ENCODE measurements at places on chromosomes 5 and 9.

GRCh38 chr5:61279725-61280124 lies 52.3 kb upstream of the ZSWIM6 start:
- no peak for DNase-seq

DNA sequence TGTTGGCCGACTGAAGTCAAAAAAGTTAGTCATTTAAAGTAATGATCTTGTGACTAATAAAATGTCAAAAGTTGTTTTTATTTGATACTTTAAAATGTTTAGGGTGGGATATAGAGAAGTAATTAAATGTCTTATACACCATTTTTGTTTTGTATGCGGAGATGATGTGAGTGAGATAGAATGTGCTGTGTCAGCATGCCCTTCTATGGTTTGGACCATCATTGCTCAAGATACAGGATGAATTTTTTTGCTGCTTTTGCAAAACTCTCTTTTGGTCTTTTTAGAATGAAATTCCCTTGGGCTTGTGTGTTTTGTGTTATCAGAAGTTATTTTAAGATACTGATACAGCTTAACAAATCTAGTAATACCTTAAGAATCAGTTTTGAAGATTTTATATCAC lies 12.5 kb downstream of the SRFBP1 start:
- DNase-seq: no peak

GRCh38 chr9:109496218-109496617 lies 1.9 kb downstream of the PTPN3 start:
- DNase-seq: no peak

GRCh38 chr9:76738402-76738801 lies 25.8 kb upstream of the PCA3 start:
- DNase-seq: no peak

- DNase-seq: no peak
Measured at GRCh38 chr5:172571413-172571812, 69.7 kb upstream of the NEURL1B start.

DNA sequence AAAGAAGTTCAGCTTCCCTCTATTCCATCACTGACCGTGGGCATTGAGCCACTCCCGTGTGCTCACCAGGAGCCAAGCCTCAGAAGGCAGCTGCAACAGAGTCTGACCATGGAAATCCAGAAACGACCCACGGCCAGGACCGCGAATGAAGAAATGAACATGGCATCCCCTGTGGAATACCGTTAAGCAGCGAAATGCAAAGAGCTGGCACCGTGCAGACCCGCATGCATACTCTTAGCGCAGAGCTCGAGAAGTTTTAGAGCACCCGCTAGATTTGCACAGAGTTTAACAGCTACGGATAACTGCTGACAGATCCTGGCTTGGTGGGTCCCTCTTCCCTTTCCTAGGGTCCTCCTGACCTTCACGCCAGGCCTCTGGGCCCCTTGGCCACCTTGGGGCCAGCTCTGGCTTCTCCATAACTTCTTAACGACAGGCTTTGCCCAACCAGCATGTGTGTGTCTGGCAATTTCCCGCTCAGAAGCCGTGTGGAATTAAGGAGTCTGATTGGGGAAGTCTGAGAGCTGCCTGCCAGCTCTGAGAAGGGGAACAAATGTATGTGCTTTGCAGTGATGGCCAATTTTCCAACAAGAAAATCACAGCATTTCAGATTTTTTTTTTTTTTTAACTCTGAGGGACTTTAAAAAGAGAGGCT lies 75.3 kb upstream of the COL5A1 start:
- DNase-seq: no peak

DNA sequence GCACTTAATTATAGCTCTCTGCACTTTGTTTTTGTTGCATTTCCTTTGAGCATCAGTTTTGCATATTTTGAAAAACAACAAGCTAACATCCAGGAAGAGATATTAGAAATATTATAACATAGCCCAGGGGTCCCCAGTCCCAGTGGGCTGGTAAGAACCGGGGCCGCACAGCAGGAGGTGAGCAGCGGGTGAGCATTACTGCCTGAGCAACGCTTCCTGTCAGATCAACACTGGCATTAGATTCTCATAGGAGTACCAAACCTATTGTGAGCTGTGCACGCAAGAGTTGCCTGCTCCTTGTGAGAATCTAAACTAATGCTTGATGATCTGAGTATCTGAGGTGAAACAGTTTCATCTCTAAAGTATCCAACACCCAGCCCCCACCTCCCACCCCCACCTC lies 675.9 kb upstream of the ZNF608 start:
- DNase-seq: no peak

- DNase-seq: no peak
Measured at GRCh38 chr5:172213126-172213525, 19.2 kb downstream of the EFCAB9 start.

- DNase-seq: no peak
Measured at GRCh38 chr9:11356067-11356466, 743.3 kb upstream of the PTPRD start.

DNA sequence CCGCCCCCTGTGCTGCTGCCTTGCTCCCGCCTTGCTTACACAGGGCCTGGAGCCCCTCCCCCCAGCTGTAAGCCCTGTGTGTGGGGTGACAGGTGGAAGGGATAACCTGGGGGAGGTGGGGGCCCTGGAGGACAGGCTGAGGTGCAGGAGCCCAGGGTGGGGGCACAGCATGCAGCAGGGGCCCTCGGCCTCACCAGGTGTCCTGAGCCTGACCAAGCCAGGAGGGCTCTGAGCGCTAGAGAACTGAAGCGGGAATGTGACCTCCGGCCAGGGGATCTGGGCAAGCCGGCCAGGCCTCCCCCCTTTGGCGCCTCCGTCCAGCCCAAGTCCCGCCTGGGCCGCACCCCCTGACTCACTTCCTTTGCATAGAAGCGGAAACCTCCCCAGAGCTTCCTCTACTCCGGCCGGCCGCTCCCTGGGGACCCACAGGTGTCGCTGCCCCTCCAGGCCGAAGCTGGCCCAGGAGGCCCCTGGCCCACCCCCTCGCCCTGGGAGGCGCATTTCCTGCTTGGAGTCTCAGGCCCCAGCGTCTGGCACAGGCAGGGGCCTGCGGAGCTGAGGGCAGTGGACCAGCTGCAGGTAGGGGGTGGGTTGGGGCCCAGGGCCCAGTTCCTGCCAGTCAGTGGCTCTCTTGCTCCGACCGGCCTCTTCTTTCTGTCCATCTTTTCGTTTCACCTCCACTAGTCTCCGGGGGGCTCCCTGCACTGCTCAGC lies at the start of gene TOR4A:
TSS of gene TOR4A (plus strand) at position 398 of the 713 bp plus-strand sequence. CDS start 964 bp downstream, outside the sequence.
- peak; percentile 95 for DNase-seq

DNA sequence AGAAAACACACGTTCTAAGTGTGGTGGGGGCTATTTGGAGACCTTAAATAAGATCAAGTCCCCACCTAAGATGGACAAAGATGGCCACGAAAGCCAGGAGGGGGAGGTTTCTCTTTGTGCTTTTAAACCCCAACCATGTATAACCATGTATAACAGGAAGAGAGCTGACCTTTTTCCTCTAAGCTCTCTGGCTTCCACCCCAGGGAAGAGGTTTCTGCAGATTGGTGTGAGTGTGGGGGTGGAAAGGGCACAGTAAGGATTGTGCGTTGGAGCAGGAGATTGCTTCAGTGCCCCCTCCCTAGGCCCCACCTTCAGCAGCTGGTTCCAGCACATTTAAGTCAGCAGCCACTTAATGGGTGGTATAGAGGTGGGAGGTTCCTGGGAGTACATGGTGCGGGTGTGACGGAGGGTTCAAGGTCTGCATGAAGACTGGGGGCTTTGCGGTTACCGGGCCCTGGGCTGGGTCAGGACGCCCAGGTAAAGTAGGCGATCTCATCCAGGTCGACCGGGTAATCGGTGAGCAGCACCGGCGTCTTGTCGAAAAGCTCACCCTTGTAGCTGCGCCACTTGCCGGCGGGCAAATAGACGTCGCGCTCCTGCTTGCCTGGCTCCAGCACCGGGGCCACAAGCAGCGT lies 6.2 kb downstream of the MYORG start:
- DNase-seq: no peak

- DNase-seq: no peak
Measured at GRCh38 chr5:157387683-157388093, 72.3 kb upstream of the NIPAL4 start.

GRCh38 chr5:142670804-142671203 lies 15.1 kb downstream of the FGF1 start:
- DNase-seq: no peak

DNA sequence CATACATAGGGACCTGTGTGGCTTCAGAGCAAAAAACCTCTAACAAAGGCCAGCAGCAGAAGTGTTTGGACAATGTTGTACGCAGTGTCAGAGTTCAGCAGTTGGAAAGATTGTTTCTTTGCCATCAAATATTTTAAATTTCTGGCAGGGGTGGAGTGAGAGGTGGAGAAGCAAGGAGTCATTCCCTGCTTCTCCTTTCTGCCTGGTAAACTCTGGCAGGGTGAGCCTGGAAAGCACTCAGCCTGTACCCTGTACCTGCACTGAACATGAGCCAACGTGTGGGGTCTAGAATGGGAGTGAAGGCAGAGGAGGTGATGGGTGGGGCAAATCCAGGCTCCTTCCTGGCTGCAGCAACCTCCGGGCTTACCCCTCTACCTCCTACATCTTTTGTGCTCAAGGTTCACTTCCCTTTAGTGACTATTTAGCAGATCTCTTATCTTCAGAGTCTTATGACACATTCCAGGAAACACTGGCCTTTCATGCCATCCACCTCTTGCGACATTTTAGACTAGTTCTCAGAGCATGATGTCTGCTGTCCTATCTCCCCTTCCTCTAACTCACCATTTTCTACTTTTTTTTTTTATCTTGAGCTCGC lies 445.0 kb upstream of the PIK3R1 start:
- no peak for DNase-seq

DNA sequence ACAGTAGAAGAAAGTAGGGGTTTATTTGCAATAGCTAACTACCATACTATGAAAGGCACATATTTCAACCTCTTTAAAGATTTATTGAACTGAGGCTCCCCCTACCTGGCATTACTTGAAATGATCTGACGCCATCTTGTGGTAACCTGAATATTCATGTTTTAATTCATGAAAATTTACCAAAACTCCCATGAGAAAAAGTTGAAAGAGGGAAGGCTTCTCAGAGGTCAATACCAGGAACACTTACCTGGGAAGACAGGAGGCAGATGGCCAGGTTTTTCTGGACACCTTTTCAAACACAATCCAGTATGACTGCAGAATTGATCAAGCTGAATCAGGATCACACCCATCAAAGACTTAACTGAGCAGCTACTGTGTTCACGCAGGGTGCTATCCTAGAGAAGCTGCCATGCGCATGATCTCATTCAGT lies 9.4 kb downstream of the PRELID2 start:
- DNase-seq: peak; percentile 30

DNA sequence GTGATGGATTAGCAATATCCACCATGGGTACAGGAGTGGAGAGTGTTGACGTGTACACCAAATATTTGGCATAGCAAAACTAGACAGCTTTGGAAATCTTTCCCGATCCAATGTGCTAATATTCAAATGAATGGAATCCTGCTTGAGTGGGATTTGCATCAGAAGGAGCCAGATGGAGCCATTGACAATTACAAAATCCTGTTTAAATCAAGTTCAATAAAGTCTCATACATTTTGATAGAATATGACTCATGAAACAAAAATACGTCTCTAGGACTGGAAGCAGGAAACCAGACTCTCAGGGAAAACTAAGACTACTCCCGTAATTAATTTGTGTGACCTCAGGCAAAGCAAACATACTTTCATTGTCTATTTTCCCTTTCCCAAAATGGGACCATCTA lies 13.0 kb downstream of the TNC start:
- DNase-seq: no peak

DNA sequence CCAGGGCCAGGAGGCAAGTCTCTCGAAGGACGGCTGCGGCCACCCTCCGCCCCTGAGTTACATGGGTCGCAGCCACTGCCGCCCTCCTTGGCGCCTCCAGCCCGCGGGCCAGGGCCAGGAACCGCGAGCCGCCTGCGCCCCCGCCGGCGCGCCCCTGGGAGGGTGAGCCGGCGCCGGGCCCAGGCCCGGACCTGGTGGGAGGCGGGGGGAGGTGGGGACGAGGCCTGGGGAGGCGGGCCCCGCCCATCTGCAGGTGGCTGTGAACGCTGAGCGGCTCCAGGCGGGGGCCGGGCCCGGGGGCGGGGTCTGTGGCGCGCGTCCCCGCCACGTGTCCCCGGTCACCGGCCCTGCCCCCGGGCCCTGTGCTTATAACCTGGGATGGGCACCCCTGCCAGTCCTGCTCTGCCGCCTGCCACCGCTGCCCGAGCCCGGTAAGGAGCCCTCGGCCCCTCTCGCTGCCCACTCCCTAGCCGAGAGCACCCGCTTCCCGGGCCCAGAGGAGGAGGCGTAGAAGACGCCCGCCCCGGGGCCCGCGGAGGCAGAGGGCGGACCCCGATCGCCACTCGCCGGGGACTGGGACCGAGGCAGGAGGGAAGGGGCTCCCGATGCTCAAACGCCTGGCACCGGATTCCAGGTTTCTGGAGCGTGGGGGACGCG lies at the start of gene ASS1:
TSS of gene ASS1 (plus strand) at position 397 of the 657 bp plus-strand sequence. CDS start 7,268 bp downstream, outside the sequence.
- peak; percentile 74 for DNase-seq

GRCh38 chr5:132446621-132447020 lies 44.0 kb downstream of the IRF1 start:
- no peak for DNase-seq

DNA sequence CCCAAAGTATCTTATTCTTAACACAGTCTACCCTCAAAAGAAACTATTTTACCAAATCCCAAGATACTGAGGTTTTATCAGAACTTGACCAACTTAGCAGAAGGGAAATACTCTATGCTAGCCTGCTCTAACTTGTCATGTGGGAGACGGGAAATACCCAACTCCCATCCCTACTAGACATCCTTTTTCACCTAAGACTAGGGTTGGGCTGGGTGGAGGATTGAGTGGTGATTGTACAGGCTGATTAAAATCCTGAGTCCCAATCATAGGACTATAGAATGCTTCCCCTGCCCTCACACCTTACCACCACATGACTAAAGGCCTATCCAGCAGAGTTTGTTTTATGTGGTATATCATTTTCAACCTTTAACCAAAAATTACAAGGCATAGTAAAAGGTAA lies 786.5 kb downstream of the TAF11L14 start:
- DNase-seq: no peak

DNA sequence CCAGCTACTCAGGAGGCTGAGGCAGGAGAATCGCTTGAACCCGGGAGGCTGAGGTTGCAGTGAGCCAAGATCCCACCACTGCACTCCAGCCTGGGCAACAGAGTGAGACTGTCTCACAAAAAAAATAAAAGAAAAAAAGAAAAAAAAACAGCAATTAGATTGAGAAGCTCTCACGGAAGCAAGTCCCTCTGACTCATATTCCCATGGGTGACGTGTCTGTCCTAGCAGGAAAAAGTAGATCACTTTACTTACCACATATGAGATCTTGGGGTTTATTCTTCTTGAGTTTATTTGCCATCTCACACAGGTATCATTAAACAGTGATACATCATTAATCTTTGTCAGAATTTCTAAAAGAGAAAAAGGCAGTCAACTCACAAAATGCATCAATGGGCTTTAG lies 62.6 kb downstream of the SUSD1 start:
- no peak for DNase-seq

DNA sequence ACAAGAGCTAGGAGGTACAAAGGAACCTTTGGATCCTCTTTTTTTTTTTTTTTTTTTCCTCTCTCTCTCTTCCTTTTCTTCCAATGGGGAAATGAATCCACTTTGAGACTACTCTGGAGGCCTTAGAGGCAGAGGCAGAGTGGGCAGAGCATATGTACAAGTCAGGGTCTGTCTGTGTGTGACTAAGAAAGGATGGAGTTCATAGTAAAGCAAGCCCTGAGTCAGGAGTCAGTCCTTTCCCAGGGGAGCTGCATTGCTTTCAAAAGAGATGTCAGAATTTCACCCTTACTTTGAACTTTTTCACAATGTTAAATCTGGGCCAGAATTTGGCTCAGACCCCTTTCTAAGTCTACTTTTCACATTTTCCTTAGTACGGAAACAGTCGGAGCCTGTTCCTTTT lies 792.4 kb upstream of the C9orf72 start:
- DNase-seq: no peak

GRCh38 chr5:107564931-107565372 lies 105.8 kb downstream of the EFNA5 start:
- no peak for DNase-seq

- DNase-seq: no peak
Measured at GRCh38 chr9:101858026-101858425, 119.6 kb upstream of the GRIN3A start.

Data from GM13977 (cell line).